H1 (cell line): ENCODE measurements at places on chromosomes 4 and X. TPM values are rescaled to one million over a fixed set of nuclear protein-coding genes. Genes with fewer than 3 reads are reported as not detected.
A peak's percentile ranks its signal among the peaks of the same experiment; 100 is the strongest.

ATP2B3 gene
- total RNA-seq, result 0.15 and 0.19 TPM in 2 replicates

NMU gene
- 30.5 and 31.8 TPM in 2 replicates for total RNA-seq

MAP7D2 gene
- total RNA-seq, result 0.65 and 1.0 TPM in 2 replicates

H2BW2 gene
- not detected in 2 replicates for total RNA-seq

SLC6A8 gene
- total RNA-seq, result 94.7 and 98.5 TPM in 2 replicates

POF1B gene
- total RNA-seq, result not detected in 2 replicates

IQCM gene
- total RNA-seq, result not detected in 2 replicates

RHOXF2 gene
- not detected in 2 replicates for total RNA-seq

MMRN1 gene
- not detected in 2 replicates for total RNA-seq

DOK7 gene
- not detected in 2 replicates for total RNA-seq

CT45A7 gene
- not detected in 2 replicates for total RNA-seq

RTL9 gene
- total RNA-seq, result 0.11 and 0.20 TPM in 2 replicates

TEX13C gene
- total RNA-seq, result 0.09 and 0.10 TPM in 2 replicates

TRPC5OS gene
- not detected in 2 replicates for total RNA-seq

FHIP1A gene
- 75.2 and 76.3 TPM in 2 replicates for total RNA-seq

CXCL11 gene
- 0.33 TPM in 1 of 2 replicates, not detected in the other for total RNA-seq

CWH43 gene
- total RNA-seq, result not detected in 2 replicates

FOXR2 gene
- not detected in 2 replicates for total RNA-seq

DNA sequence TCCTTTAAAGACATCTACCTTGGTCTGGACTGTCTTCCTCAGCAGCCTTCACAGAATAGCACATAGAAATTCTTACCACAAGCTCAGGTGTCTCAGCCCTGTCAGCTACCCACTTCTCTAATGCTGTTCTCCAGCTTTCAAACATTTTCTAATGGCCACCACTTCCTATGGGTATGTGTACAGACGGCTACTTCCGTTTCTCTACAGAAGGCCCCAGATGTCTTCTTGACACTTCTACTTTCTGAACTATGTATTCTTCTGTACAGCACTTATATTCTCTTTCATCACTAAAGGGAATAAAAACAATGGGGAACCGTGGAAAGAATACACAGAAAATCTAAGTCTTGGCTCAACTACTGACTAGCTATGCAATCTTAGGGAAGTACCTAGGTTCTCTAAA lies 13.3 kb downstream of the OPHN1 start:
- no peak for DNase-seq
- H3K4me3 ChIP-seq, result no peak overlapping the region
- H3K36me3 ChIP-seq, result no peaks in the 10 kb centered on the region
- H3K27ac ChIP-seq, result no peak overlapping the region
- H3K4me1 ChIP-seq, result no peaks in the 10 kb centered on the region

- DNase-seq, result peak; percentile 17
- H3K4me3 ChIP-seq, result no peak overlapping the region
- no peaks in the 10 kb centered on the region for H3K36me3 ChIP-seq
- H3K4me1 ChIP-seq, result no peaks in the 10 kb centered on the region
- H3K27me3 ChIP-seq, result no peaks in the 10 kb centered on the region
Measured at GRCh38 chr4:84167564-84167963, 331.5 kb downstream of the NKX6-1 start.

DNA sequence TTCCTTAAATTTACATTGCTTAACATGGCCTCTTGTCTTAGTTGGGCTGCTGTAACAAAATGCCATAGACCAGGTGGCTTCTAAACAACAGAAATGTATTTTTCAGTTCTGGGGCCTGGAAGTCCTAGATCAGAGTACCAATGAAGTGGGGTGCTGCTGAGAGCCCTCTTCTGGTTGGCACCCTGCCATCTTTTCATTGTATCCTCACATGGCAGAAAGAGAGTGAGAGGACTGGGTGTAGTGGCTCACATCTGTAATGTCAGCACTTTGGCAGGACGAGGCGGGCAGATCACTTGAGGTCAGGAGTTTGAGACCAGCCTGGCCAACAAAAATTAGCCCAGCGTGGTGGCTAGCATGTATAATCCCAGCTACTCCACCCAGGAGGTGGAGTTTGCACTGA lies 12.0 kb upstream of the KLB start:
- H3K27ac ChIP-seq, result no peak overlapping the region
- no peaks in the 10 kb centered on the region for H3K36me3 ChIP-seq
- no peaks in the 10 kb centered on the region for H3K27me3 ChIP-seq

GRCh38 chr4:39732728-39733127 lies 34.8 kb downstream of the UBE2K start:
- H3K27me3 ChIP-seq, result no peaks in the 10 kb centered on the region
- DNase-seq, result peak; percentile 30
- no peaks in the 10 kb centered on the region for H3K36me3 ChIP-seq
- H3K4me3 ChIP-seq, result no peak overlapping the region
- no peaks in the 10 kb centered on the region for H3K4me1 ChIP-seq
- no peak overlapping the region for H3K27ac ChIP-seq

- no peak overlapping the region for H3K4me3 ChIP-seq
- no peak for DNase-seq
- no peaks in the 10 kb centered on the region for H3K27me3 ChIP-seq
Measured at GRCh38 chr4:174538876-174539250, 16.6 kb upstream of the HPGD start.

GRCh38 chr4:104501290-104501689 lies 6.6 kb upstream of the CXXC4 start:
- no peaks in the 10 kb centered on the region for H3K36me3 ChIP-seq
- DNase-seq, result no peak
- H3K27ac ChIP-seq, result no peak overlapping the region
- no peaks in the 10 kb centered on the region for H3K4me1 ChIP-seq
- H3K27me3 ChIP-seq, result no peaks in the 10 kb centered on the region

- no peaks in the 10 kb centered on the region for H3K4me1 ChIP-seq
- no peak for DNase-seq
- H3K4me3 ChIP-seq, result no peak overlapping the region
- H3K27ac ChIP-seq, result no peak overlapping the region
- H3K36me3 ChIP-seq, result no peaks in the 10 kb centered on the region
- no peaks in the 10 kb centered on the region for H3K27me3 ChIP-seq
Measured at GRCh38 chrX:148049441-148049840, 68.3 kb downstream of the FMR1NB start.

GRCh38 chr4:73732759-73733431 lies 7.5 kb upstream of the CXCL8 start:
- H3K36me3 ChIP-seq, result no peaks in the 10 kb centered on the region
- DNase-seq, result no peak
- H3K27me3 ChIP-seq, result no peaks in the 10 kb centered on the region
- no peak overlapping the region for H3K4me3 ChIP-seq

DNA sequence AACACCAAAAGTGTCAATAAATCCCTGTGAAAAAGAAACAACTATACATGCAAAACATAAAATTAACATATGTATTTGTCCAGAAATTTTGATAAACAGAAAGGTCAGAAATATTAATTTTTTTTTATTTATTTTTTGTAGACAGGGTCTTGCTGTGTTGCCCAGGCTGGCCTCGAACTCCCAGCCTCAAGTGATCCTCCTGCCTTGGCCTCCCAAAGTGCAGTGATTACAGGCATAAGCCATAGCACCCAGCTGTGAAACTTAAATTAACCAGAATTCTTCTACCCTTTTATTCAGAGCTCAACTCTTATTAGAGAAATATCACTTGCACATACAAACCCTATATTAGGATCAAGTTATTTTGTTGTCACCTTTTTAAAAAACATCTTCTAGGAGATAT lies 16.2 kb downstream of the ANAPC10 start:
- H3K4me1 ChIP-seq, result no peaks in the 10 kb centered on the region
- H3K27me3 ChIP-seq, result no peaks in the 10 kb centered on the region
- no peak for DNase-seq
- no peaks in the 10 kb centered on the region for H3K36me3 ChIP-seq

- H3K36me3 ChIP-seq, result no peaks in the 10 kb centered on the region
- H3K4me1 ChIP-seq, result no peaks in the 10 kb centered on the region
- no peak for DNase-seq
- no peak overlapping the region for H3K4me3 ChIP-seq
- no peaks in the 10 kb centered on the region for H3K27me3 ChIP-seq
Measured at GRCh38 chr4:126888968-126889367, 743.8 kb upstream of the INTU start.

- H3K4me3 ChIP-seq, result peak overlapping the region; percentile 37; the same call in 1 of the 2 replicates
- no peaks in the 10 kb centered on the region for H3K36me3 ChIP-seq
- no peaks in the 10 kb centered on the region for H3K27me3 ChIP-seq
- peaks cover 16% of the 10 kb centered on the region for H3K4me1 ChIP-seq
Measured at GRCh38 chrX:39730662-39731329, 367.0 kb downstream of the BCOR start.

DNA sequence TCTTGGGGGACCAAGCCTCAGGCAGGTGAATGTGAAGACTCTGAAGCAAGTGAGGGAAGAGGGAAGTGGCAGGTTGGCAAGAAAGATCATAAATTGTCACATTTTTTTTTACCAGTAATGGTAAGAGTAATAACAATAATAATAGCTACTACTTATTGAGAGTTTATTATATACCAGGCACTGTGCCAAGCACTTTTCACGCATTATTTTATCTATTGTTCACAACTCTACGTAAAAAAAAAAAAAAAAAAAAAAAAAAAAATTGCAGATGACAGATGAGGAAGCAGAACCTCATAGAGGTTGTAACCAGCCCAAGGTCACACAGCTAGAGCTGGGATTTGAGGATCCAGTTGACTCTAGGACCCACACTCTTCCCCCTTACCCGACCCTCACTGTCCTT lies 40.9 kb downstream of the TSC22D3 start:
- DNase-seq, result no peak
- H3K4me3 ChIP-seq, result no peak overlapping the region
- no peaks in the 10 kb centered on the region for H3K36me3 ChIP-seq
- peaks cover 7% of the 10 kb centered on the region for H3K4me1 ChIP-seq

GRCh38 chr4:8289151-8289750 lies 19.7 kb downstream of the HTRA3 start:
- H3K36me3 ChIP-seq, result no peaks in the 10 kb centered on the region
- no peak overlapping the region for H3K4me3 ChIP-seq
- DNase-seq, result no peak
- no peaks in the 10 kb centered on the region for H3K27me3 ChIP-seq
- no peak overlapping the region for H3K27ac ChIP-seq

DNA sequence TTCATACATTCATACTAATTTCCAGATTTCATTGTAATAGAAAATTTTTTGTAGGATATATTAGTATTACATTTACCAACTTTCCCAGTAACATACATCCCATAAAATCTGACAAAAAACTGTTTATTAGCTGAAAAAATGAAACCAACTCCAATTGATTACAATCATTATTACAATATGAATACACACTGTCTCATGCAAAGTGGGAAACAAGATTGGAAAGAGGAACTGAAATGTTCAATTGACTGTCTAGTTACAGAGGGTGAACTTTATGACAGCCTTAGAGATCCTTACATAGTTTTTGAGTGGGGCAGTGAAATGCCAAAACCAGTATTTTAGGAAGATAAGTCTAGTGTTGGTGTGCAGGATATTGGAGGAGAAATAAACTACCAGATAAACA lies 2.3 kb upstream of the AMBN start:
- no peak for DNase-seq
- no peaks in the 10 kb centered on the region for H3K4me1 ChIP-seq
- no peaks in the 10 kb centered on the region for H3K36me3 ChIP-seq
- H3K27me3 ChIP-seq, result no peaks in the 10 kb centered on the region
- H3K4me3 ChIP-seq, result no peak overlapping the region

DNA sequence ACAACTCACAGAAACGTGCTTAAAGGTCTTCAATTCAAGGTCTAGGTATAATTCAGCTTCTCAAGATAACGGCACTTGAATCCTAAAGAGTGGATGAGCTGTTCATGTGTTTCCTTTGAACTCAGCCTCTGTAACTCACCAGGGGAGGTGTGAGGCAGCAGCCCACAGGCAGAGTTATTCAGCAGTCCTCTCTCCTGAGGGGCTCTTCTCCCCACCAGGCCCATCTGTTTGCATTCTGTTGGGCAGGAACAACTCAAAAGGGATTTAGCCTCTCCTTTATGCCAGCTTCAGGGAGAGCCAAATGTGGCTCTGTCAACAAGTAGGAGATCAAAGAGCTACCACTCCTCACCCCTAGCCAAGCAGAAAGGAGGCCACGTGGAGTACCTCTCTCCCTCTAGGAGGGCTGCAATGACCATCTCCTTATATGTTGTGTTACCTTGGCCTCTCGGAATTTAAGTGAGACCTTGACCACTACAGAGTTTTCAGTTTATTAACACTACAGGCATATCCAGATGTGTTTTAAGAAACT lies 151.2 kb downstream of the SPATA18 start:
- no peak overlapping the region for H3K4me3 ChIP-seq
- 0 out of 2 replicates have a peak, but pooled peaks cover 3% of the 10 kb centered on the region for H3K4me1 ChIP-seq
- H3K36me3 ChIP-seq, result no peaks in the 10 kb centered on the region
- no peak overlapping the region for H3K27ac ChIP-seq
- no peak for DNase-seq

DNA sequence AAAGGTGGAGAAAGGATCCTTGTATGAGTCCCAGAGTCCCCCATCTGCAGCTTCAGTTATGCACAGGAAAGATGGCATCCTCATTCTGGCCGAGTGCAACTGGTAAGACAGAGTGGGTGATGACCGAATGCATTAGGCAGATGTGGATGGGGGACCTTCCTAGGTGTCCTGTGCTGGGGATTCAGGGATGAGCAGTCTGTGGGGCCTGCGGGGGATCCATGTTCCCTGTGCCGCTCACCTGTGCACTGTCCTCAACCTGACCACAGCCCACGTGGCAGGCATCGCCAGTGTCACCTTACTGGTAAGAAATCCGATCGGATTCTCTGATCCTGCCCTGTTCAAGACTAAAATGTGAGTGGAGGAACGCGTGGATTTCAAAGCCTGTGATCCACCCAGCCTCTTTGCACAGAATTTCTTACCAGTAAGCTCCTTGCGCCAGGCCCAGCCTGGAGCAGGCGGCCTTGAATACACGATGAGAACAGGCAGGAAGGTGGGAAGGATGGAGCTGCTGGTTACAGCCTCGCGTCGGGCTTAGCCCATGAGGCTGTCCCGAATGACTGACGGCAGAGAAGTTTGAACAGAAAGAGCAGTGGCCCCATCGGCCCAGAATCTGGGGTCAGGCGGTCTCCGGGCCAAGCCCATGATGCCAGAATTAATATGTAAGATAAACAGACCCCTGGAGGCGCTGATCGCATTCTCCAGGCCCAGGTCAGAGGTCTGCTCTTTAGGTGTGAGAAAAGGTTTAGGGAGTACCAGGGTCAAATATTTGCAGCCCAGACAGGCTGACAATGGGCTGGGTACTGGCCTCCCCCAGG lies 56.5 kb downstream of the CPZ start:
- no peak overlapping the region for H3K4me3 ChIP-seq
- no peaks in the 10 kb centered on the region for H3K27me3 ChIP-seq
- H3K36me3 ChIP-seq, result no peaks in the 10 kb centered on the region
- no peak overlapping the region for H3K27ac ChIP-seq
- DNase-seq, result peak; percentile 43

- no peaks in the 10 kb centered on the region for H3K36me3 ChIP-seq
- H3K27ac ChIP-seq, result no peak overlapping the region
- H3K4me1 ChIP-seq, result no peaks in the 10 kb centered on the region
- no peak for DNase-seq
- H3K4me3 ChIP-seq, result no peak overlapping the region
- H3K27me3 ChIP-seq, result no peaks in the 10 kb centered on the region
Measured at GRCh38 chr4:72119946-72120345, 88.1 kb downstream of the NPFFR2 start.

- H3K27me3 ChIP-seq, result no peaks in the 10 kb centered on the region
- no peak overlapping the region for H3K4me3 ChIP-seq
- no peaks in the 10 kb centered on the region for H3K36me3 ChIP-seq
- no peak overlapping the region for H3K27ac ChIP-seq
- no peak for DNase-seq
Measured at GRCh38 chr4:91764085-91764484, 539.7 kb upstream of the GRID2 start.
